ENCODE measurements at places on chromosomes 1 and 21. TPM values are rescaled to one million over a fixed set of nuclear protein-coding genes. Genes with fewer than 3 reads are reported as not detected.
A peak's percentile ranks its signal among the peaks of the same experiment; 100 is the strongest.

GRCh38 chr1:109500941-109501381 lies 7.1 kb downstream of the CYB561D1 start:
- peak; percentile 48 for DNase-seq

- DNase-seq, result no peak
Measured at GRCh38 chr1:221543529-221544120, 198.3 kb downstream of the DUSP10 start.

Gene LIPI
- not detected for total RNA-seq

Gene GPATCH2
- total RNA-seq, result 13.2 TPM

DNA sequence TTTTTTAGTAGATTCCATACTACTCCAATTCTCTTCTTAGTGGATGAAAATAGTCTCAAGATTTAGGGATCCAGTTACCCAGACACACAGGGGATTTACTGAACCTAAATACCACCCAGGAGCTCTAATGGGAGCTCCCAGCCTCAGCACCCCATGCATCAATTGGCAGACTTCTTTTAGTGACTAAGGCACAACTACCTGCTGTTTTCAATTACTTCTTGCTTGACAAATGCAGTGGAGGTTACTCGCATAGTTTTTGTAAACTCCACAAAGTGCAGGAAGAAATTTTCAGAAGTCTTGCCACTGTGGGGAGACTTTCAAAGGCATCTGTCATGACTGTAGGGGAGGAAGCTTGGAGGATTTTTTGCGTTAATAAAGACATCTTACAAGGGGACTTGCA lies 35.5 kb upstream of the MAP10 start:
- DNase-seq, result no peak

DNA sequence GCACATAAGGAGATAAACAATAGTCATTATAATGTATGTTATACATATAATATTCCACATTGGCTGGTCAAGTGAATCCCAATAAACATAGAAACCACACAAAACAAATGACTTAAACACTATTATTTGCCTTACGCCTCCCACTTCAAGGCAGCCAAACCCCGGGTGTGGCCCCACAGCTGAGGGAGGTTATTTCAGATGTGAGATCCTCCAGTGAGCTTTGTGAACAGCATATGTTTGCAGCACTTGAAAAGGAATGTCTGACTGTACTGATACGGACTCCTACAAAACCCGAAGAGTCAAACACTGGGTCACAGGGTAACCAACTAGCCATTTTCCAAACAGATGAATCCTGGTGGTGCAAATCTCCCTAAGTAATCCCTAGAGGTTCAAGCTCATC lies 27.1 kb upstream of the DISP1 start:
- DNase-seq, result no peak

DNA sequence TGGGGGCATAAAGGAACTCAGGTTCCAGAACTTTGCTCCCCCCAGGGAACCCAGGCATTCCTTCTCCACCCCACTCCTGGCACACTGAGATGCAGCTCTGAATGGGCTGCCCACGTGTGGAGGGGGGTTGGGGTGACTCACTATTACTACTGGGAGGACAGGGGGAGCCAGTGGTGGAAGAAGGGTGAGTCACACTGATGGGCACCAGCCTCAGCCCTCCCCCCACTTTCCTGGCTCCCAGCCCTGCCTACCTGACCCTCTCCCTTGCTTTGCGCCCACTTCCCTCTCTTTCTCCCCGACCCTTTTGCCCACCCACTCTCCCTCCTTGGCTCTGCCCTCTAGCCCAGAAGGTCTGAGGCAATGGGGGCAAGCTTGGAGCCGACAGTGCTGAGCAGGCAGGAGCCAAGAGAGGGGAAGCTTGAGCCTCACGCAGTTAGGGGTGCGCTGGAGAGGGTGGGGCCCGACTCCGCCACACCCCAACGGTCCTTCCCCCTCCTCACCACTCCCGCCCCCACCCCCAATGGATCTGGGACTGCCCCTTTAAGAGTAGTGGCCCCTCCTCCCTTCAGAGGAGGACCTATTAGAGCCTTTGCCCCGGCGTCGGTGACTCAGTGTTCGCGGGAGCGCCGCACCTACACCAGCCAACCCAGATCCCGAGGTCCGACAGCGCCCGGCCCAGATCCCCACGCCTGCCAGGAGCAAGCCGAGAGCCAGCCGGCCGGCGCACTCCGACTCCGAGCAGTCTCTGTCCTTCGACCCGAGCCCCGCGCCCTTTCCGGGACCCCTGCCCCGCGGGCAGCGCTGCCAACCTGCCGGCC lies at the start of gene LMNA:
Gene LMNA (plus strand): TSS at position 611 of the 818 bp plus-strand sequence. CDS start 208 bp downstream, outside the sequence.
- peak; percentile 91 for DNase-seq

GRCh38 chr1:111236379-111236778 lies 8.9 kb downstream of the CHI3L2 start:
- no peak for DNase-seq

DNA sequence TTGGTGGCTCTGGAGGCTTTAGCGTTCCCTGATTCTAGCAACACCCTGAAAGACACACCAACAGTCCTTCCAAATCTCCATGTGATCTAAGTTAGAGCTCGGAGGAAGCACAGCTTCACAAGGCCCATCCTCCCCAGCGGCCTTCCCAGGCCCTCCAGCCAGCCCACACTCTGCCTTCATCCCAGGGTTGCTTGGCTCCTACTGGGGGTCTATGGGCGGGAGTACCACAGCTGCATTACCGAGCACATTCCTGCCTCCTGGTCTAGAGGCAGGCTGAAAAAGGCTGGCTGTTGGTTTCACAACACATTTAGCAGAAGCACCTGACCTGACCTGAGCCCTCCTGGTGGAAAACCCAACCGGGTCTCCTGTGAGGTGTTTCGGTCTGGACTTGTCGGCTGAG lies 54.7 kb upstream of the TRIM67 start:
- DNase-seq, result no peak
